ENCODE measurements at places on chromosomes 11 and 22.

DNA sequence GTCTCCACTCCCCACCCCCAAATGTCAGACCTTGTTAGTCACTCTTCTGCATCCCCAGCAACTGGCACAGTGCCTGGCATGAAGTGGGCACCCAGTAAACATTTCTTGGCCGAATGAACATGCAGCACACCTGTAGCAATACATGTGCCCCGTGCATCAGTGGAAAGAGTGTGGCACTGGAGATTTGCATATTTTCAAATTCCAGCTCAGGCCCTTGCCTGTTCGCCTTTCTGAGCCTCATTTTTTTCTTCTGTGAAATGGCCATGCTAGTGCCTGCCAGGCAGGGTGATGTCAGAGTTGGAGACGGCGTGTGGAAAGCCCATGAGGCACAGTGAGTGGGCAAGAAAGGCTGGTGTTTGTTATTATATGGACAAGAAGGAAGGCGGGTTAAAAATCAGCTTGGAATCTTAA lies 38.7 kb downstream of the CD82 start:
- DNase-seq, result peak; percentile 29

DNA sequence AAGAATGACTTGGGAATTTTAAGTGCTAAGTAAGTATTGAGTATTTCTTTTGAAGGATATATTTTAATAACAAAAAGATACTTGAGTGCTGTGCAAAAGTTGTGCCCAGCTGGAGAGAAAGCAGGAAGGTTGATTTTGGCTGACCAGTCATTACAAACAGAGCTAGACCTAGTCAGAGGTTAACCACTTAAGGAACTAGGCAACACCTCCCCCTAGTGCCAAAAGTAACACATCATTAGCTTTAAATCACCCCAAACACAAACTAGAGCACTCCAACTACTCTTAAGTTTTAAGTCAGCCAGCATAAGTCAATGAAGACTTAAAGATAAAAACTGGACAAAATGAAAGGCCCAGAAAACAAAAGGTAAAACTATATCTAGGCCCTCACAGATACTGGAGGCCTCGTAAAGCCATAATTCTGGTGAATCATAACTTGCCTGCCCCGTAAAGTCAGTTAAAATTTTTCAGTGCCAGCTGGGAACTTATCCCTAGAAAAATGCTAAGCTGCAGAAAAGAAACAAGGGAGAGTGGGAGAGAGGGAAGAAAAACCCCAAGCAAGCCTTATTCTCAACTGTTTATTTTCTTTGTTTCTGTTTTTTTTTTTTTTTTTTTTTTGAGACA lies 4.6 kb downstream of the TMEM9B start:
- peak; percentile 85 for DNase-seq

GRCh38 chr11:76680518-76681425 lies 10.2 kb upstream of the LRRC32 start:
- DNase-seq, result peak; percentile 79

- DNase-seq, result no peak
Observed at GRCh38 chr22:50705219-50705691, 32.6 kb downstream of the SHANK3 start.

DNA sequence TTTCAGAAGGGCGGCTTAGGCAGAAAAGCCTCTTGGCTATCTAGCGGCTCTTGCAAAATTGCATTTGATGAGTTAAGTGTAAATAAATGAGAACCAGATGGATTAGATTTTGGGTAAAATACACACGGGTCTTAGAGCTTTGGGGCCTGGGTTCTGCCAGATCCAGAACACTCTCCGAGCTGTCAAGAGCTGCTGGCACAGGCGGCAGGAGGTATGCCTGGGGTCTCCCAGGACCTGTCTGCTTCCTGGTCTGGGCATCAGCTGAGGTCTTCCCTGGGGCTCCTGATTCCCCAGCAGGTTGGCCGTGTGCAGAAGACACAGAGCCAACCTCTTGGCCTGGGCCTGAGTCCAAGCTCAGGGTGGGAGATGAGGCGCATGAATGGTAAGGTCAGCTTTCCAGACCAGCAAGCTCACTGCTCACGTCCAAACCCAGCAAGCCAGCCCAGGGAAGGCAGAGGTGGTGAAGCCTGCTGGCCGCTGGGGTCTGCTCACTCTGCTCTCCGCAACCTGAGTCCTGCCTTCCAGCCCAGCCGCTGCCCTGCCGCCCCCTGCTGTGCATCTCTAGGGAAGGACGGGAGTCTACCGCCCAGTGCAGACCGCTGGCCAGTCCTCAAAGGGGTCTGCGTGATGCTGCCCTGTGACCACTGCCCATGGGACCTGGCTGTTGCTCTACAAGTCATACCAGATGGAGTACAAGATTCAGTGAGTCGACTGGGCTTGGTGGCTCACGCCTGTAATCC lies 44.9 kb downstream of the SCUBE1 start:
- DNase-seq, result no peak

GRCh38 chr11:126185259-126186024 lies 26.0 kb downstream of the RPUSD4 start:
- DNase-seq, result no peak

- DNase-seq, result no peak
Observed at GRCh38 chr11:69515271-69516245, 34.1 kb downstream of the LINC01488 start.

GRCh38 chr11:111526501-111526900 lies 11.9 kb downstream of the HOATZ start:
- no peak for DNase-seq

DNA sequence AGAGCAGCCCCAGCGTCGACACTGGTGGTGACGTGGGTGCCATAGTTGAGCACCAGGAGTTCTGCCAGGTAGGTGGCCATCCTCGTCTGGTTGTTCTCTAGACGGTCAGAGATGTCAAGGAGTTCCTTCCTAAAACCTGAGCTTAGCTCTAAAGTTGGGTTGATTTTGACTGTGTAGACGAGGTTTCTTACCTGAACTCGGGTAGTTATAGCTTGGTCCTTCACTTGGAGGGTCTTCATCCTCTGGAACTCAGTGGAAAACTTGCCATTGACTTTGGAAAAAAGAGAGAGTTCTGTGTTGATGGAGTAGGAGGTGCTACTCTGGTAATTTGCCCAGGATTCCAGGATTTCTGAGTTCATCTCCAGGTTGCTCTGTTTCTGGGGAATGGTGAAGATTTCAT lies 505 bp downstream of the MPEG1 start:
- DNase-seq, result no peak

GRCh38 chr11:37718431-37718999 lies 1120.5 kb upstream of the RAG2 start:
- DNase-seq, result no peak

GRCh38 chr11:2327032-2327431 lies 25.2 kb downstream of the TSPAN32 start:
- DNase-seq, result no peak

GRCh38 chr11:75498556-75499255 lies 27.0 kb downstream of the GDPD5 start:
- DNase-seq, result no peak

DNA sequence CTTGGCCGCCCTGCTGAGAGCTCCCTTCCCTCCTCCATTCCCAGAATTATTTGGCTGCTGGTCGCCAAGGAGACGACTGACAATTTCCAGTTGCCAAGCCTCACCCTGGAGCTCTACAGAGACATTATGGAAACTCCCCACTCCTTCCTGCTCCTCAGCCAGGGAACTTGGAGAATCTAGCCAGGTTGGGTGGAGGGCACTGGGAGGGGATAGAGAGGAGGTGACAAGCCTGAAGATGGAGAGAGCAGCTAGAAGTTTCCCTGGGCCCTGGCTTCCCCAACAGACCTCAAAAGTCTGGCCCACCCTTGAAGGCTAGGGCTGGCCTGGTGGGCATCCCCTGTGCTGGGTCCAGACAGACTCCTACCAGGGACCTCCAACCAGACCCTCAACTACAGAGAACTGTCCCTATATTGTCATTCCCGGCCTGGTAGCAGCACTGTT lies 6.7 kb upstream of the VSIG10L2 start:
- no peak for DNase-seq
